Placental pericyte (primary cell): ENCODE measurements at places on chromosomes 11 and 22. TPM values are rescaled to one million over a fixed set of nuclear protein-coding genes. Genes with fewer than 3 reads are reported as not detected.

The MS4A3 gene
- not detected in 2 replicates for total RNA-seq

The GLB1L3 gene
- not detected in 2 replicates for total RNA-seq

The RSF1 gene
- total RNA-seq, result 27.9 and 43.5 TPM in 2 replicates

The SPI1 gene
- 0.29 TPM in 1 of 2 replicates, not detected in the other for total RNA-seq

The PLAAT5 gene
- total RNA-seq, result not detected in 2 replicates

The NCAM1 gene
- 0.66 and 4.6 TPM in 2 replicates for total RNA-seq

The YPEL4 gene
- total RNA-seq, result 0.14 TPM in 1 of 2 replicates, not detected in the other

The PKDREJ gene
- not detected in 2 replicates for total RNA-seq

The ANKK1 gene
- 0.14 and 0.44 TPM in 2 replicates for total RNA-seq

The RPL27A gene
- 423 and 748 TPM in 2 replicates for total RNA-seq

The DEUP1 gene
- total RNA-seq, result not detected in 2 replicates

The SOX6 gene
- total RNA-seq, result 5.9 and 10.0 TPM in 2 replicates

The TNNT3 gene
- total RNA-seq, result not detected in 2 replicates

The GCAT gene
- 21.3 and 27.8 TPM in 2 replicates for total RNA-seq

The P2RX6 gene
- total RNA-seq, result 2.6 and 7.2 TPM in 2 replicates

The COX8A gene
- total RNA-seq, result 287 and 329 TPM in 2 replicates

The SERPIND1 gene
- total RNA-seq, result 0.22 and 0.72 TPM in 2 replicates

The OR8A1 gene
- total RNA-seq, result under 0.01 TPM in 2 replicates

The TBX10 gene
- not detected in 2 replicates for total RNA-seq

The JAM3 gene
- 90.6 and 140 TPM in 2 replicates for total RNA-seq

The ZNF408 gene
- 19.0 and 19.3 TPM in 2 replicates for total RNA-seq

The CCDC73 gene
- total RNA-seq, result not detected in 2 replicates

The OR4C45 gene
- total RNA-seq, result not detected in 2 replicates

The TEAD1 gene
- total RNA-seq, result 78.1 and 230 TPM in 2 replicates

The UBQLNL gene
- total RNA-seq, result 0.14 and 0.44 TPM in 2 replicates

The KRTAP5-1 gene
- total RNA-seq, result not detected in 2 replicates

The RBM4 gene
- total RNA-seq, result 90.1 and 106 TPM in 2 replicates

The MYO7A gene
- total RNA-seq, result 0.14 and 0.22 TPM in 2 replicates

The KLHL22 gene
- total RNA-seq, result 21.2 and 33.5 TPM in 2 replicates

The NPAS4 gene
- total RNA-seq, result not detected in 2 replicates

The OR51E2 gene
- 0.14 and 0.22 TPM in 2 replicates for total RNA-seq

The FERMT3 gene
- 3.9 and 10.2 TPM in 2 replicates for total RNA-seq

The ALDH3B1 gene
- 22.0 and 78.8 TPM in 2 replicates for total RNA-seq

The TMEM86A gene
- total RNA-seq, result 0.29 and 1.3 TPM in 2 replicates

The TSKU gene
- total RNA-seq, result 35.8 and 39.4 TPM in 2 replicates

The TEX12 gene
- total RNA-seq, result 0.22 TPM in 1 of 2 replicates, not detected in the other

The GALNT18 gene
- total RNA-seq, result 0.88 and 1.4 TPM in 2 replicates

The LARGE2 gene
- not detected in 2 replicates for total RNA-seq

The GSTT2B gene
- 9.3 and 12.3 TPM in 2 replicates for total RNA-seq

The BTG4 gene
- total RNA-seq, result not detected in 2 replicates
